ENCODE measurements at places on chromosomes 5 and 9. TPM values are rescaled to one million over a fixed set of nuclear protein-coding genes. Genes with fewer than 3 reads are reported as not detected.

DNA sequence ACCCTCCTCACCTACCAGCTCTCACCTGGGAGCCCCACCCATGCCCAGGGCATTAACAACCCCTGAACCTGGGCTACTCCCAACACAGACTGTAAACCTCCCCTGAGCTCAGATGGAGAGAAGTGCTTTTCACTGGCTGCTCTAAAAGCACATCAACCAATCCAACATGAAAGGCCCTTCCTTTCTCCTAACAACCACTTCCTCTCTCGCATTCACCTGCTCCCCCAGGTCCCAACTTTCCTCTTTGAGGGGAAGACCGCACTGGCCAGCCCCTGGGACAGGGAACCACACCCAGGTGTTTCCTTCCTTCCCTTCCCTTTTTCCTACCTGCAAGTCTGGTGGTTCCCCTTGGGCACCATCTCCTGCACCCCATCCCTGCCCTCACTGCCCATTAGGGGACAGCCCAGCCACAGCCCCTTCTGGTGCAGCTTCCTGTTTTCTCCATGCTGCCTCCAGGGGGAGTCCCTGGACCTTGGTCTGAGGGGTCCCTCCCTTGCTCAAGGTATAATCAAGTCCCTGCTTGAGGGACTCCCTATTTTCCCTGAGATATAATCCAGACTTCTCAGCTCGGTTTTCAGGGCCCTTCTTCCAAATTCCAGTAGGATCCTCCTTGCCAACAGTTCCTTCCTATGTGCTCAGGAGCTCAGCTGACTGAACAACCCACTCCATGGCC, 30.5 kb upstream of the DAB2IP start:
- no peak for DNase-seq

- peak; percentile 31 for DNase-seq
Measured at GRCh38 chr5:11791792-11792191, 112.5 kb downstream of the CTNND2 start.

DNA sequence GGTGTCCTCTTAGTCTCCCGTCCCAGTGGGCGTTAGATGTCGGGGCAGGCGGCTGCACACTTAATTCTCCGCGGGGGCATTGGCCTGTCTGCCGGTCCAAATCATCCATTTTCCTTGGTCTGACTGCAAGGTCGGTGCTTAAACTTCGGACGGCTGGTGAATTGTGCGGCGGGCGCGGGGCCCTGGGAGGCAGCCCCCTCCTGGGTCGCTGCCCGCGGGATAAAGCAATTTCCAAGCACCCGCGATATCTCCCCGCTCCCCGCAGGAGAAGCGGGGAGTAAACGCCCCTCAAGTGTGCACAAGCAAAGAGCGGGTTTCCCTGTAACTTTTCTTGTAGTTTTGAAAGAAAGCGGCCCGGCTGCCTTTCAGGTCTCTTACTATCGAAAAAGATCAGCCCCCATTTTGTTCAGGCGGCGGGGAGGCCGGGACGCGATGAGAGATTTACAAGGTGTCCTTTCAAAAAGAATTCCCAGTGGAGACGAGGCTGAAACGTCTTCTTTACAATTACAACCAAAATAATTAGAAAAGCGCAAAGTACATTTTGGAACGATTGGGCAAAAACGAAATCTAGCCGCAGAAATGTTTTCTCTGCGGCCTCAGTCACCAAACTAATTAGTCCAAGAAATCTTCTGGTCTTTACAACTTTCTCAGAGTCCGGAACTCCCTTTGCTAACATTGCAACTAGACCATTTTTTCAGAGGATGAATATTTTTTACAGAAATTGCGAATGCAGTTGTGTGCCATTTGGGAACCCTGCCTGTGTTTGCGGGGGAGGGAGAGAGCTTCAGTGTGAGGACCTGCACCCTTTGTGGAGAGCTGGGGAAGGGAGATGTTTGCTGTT, 1.8 kb downstream of the IRX1 start:
- DNase-seq: no peak

GRCh38 chr9:81989700-81990099, 1.1 kb downstream of the SPATA31D1 start:
- no peak for DNase-seq

DNA sequence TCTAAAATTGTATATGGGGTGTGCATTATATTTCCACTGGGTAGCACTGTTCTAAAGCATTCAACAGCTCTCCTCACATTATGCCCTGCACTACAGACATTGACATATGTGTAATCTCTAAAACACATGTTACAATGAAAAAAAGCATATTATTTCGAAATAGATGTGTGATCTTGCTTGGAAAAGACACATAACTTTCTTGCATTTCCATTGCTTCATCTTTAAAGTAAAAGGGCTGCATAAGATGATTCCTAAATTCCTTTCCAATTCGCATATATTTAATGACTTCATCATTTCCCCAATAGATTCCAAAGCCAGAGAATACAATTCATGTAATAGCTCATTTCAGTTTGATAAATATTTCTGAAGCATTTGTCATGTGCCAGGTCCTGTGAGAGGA, 566.9 kb downstream of the PDE4D start:
- DNase-seq: no peak

DNA sequence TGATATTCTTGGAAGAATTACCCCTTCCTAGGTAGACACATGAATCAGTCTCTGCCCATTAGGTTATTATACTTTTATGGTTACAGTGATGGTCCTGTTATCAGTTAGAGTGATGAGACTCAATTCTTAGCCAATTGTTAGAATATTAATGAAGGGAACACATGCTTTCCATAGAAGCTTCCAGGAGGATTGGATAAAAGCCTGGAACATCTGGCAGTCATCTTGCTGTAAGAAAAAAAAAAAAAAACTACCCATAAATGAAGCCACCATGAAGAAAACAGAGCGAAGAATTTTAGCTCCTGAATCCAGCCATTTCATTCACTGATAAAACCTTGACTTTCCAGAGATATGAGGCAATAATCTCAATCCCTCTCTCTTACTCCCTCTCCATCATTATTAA, 262.5 kb upstream of the GRIN3A start:
- no peak for DNase-seq

- no peak for DNase-seq
Measured at GRCh38 chr5:153632748-153633290, 142.3 kb downstream of the GRIA1 start.

GRCh38 chr5:38376404-38376803, 118.0 kb downstream of the EGFLAM start:
- DNase-seq: no peak

DNA sequence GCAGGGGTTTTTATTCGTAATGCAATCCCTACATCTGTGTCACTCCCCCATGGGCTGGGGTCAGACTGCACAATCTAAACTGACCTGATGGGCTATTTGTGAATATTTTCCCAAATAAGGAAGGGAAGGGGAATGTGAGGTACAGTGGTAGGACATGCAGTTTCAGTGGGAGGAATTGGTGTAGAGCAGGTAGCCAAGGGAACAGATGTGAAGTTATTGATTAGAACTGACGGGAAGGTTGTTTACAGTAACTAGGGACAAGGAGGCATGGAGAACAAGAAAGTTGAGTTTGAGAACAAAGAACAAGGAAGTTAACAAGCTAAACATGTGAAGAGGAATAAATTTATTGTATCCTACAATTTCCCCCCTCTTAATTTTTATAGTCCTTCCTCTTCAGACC, 104.8 kb downstream of the CFAP95 start:
- DNase-seq: no peak

DNA sequence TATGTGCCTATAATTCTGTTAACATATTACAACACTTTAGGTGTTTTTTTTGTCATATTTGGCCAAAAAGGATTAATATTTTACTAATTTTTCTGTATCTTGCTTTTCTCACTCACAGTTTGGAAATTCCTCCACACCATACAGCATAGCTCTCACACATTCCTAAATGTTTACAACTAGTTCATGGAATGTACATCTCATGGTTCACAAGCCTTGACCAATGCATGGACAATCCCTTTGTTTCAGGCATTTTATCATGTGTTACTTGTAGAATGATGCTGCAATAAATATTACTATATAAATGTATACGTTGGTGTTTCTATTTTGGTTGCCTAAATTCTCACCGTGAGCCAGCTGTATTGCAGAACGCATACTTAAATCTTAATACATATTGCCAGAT, 80.5 kb upstream of the SPATA31C2 start:
- no peak for DNase-seq

DNA sequence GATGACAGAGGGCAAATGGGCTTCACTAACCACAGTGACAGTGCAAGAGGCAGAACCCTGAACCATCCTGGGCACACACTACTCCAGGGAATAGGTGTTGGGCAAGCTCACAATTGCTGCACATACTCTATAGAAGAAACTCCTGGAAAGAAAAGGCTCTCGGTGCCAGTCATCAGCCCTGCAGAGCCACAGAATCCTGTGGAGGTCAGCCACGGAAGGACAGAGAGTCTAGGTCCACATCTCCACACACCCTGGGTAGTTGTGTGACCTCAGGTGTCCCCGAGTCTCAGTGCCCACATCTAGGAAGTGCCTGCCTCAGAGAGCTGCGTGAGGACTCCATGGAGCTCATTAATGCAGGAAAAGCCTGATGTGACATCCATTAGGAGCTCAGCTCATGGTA, 16.0 kb upstream of the ANGPTL2 start:
- no peak for DNase-seq

DNA sequence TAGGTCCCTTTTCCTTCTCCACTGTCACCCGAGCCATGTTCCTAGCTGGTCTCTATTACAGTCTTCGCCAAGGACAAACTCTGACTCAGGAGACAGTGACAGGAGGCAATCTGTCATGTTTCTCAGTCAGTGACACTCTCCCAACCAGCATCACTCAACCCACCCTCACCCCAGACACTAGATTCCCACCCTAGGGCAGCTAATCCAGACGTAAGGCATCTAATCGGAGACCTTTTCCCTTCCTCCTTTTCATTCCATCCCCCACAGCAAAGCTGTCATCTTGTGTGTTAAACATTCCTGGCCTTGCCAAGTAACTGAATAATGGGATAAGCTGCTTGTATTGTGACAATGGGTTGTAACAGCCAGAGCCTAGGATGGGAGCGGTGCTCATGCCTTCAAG, 95.2 kb downstream of the SNX18 start:
- no peak for DNase-seq

GRCh38 chr9:130626249-130626996, 38.0 kb upstream of the PRDM12 start:
- DNase-seq: no peak

GRCh38 chr5:123448017-123448617, 24.9 kb upstream of the CEP120 start:
- no peak for DNase-seq

- DNase-seq: peak; percentile 88
Measured at GRCh38 chr9:108933718-108934322, at the start of gene ELP1. ELP1 (minus strand) TSS chr9:108934124; CDS start chr9:108931146, 2,978 bp downstream.

- DNase-seq: no peak
Measured at GRCh38 chr9:123113185-123113584, 79.7 kb downstream of the GPR21 start.

- DNase-seq: no peak
Measured at GRCh38 chr5:73388306-73388684, 60.3 kb downstream of the FOXD1 start.

- DNase-seq: peak; percentile 61
Measured at GRCh38 chr5:142770650-142771609, 753 bp downstream of the ARHGAP26 start.

GRCh38 chr5:160064995-160065614, 54.1 kb downstream of the PWWP2A start:
- DNase-seq: no peak

GRCh38 chr9:94973451-94973941, 247.0 kb downstream of the AOPEP start:
- DNase-seq: no peak

- DNase-seq: no peak
Measured at GRCh38 chr5:26295541-26295940, 742.8 kb downstream of the CDH9 start.

- DNase-seq: no peak
Measured at GRCh38 chr9:90259311-90260246, 383.0 kb downstream of the DIRAS2 start.

DNA sequence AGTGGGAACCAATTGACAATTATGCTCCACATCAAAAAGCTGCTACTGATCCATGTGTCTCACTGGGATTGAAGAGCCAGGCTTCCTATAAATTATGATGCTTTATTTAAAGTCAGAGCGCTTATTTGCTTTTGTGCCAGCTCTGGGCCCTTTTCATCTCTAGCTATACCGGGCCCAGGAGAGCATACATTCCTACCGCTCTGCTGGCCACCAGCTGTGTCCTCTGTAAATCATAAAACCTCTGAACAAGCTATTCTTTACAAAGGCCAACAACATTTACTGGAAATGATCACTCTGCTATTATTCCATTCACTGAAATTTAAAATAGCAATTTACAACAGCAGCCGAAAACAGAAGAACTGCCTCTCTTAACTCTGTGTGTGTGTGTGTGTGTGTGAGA, 86.6 kb downstream of the ZNF608 start:
- DNase-seq: no peak

GRCh38 chr5:59592101-59592500, 301.4 kb downstream of the PDE4D start:
- no peak for DNase-seq

GRCh38 chr5:5198135-5198534, 58.0 kb downstream of the ADAMTS16 start:
- DNase-seq: no peak

DNA sequence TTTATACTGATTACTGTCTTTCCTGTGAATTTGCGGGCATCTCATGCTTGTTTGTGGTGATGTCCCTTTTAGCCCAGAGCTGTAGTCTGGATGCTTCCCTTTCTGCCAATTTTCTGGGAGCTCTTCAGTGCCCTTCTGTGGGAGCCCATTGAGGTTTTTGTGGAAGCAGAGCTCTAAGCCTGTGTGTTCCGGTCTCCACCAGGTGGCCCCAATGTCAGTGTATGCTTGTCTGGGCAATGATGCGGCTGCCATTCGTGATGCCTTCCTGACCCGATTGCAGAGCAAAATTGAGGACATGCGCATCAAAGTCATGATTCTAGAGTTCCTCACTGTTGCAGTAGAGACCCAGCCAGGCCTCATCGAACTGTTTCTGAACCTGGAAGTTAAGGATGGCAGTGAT, 35.1 kb downstream of the SH3GLB2 start:
- no peak for DNase-seq

GRCh38 chr5:38258319-38259061, at the start of gene EGFLAM:
EGFLAM (plus strand) TSS chr5:38258559; CDS start chr5:38258755, 196 bp downstream.
- no peak for DNase-seq

GRCh38 chr5:74977471-74977870, 74.9 kb downstream of the GCNT4 start:
- no peak for DNase-seq

Gene SEC24A
- total RNA-seq: 15.0 TPM

Gene NOXA1
- 4.6 TPM for total RNA-seq

Gene LRRC19
- total RNA-seq: not detected

Gene FAM120A
- total RNA-seq: 103 TPM

Gene ABLIM3
- 61.9 TPM for total RNA-seq

Gene CMYA5
- total RNA-seq: 37.0 TPM
